Activated CD4-positive, alpha-beta T cell treated with anti-CD3 and anti-CD28 coated beads, Interleukin-2, amount 10 ng/mL, durations not matched to agents 24 days and 14 days (primary cell): ENCODE measurements at places on chromosomes 1 and 21. TPM values are rescaled to one million over a fixed set of nuclear protein-coding genes. Genes with fewer than 3 reads are reported as not detected.
A peak's percentile ranks its signal among the peaks of the same experiment; 100 is the strongest.

Gene TNFRSF25
- total RNA-seq: 139 and 146 TPM in 2 replicates

DNA sequence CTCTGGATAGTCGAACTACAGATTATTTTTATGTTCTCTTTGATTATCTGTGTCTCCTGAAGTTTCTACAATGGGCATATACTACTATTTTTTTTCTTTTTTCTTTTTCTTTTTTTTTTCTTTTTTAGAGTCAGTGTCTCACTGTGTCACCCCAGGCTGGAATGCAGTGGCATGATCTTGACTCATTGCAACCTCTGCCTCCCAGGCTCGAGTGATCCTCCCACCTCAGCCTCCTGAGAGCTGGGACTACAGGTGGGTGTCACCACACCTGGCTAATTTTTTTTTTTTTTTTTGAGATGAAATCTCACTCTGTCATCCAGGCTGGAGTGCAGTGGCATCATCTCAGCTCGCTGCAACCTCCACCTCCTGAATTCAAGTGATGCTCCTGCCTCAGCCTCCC, 250.7 kb upstream of the KAZN start:
- H3K27me3 ChIP-seq: no peaks in the 10 kb centered on the region
- H3K4me1 ChIP-seq: no peaks in the 10 kb centered on the region
- H3K27ac ChIP-seq: no peak overlapping the region
- no peak overlapping the region for H3K4me3 ChIP-seq
- H3K36me3 ChIP-seq: no peaks in the 10 kb centered on the region

Gene PCP4
- total RNA-seq: not detected in 2 replicates

- no peak overlapping the region for H3K27ac ChIP-seq
- H3K36me3 ChIP-seq: no peaks in the 10 kb centered on the region
- H3K4me3 ChIP-seq: no peak overlapping the region
- DNase-seq: no peak
- H3K4me1 ChIP-seq: peaks cover 17% of the 10 kb centered on the region
Measured at GRCh38 chr1:155043301-155043702, 7.8 kb upstream of the ADAM15 start.

DNA sequence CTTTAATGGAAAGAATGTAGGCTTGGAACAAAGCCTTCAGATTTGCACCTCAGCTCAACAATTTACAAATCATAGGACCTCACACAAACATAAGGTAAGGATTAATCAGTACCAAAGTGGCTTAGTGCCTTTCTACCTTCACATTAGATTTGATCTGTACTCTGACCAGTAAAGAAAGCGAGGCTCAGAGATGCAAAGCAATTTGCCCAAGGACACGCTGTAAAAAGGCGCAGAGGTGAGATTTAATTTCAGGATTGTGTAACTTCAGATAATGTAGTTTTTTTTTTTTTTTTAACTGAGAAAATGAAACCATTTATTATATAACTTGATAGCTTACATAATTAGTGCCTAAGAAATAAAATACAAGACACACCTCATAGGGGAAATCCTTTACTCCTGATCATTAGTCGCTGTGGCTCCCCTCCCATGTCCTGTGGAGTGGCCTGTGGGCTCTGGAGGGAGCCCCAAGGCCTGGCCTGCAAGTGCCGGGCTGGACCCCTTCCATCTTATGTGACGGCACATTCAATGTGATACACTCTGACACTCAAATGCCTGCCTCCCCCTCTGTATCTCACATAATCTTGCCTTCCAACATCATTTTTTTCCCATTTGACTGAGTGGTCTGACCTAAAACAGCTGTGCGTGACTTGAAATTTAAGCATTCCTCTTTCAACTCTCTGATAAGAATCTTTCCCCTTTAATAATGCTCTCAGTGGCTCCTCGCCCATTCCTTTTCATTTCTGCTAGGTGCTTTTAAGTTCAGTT, 426.5 kb upstream of the DAB1 start:
- no peak for DNase-seq
- H3K36me3 ChIP-seq: no peaks in the 10 kb centered on the region
- no peak overlapping the region for H3K27ac ChIP-seq

- H3K36me3 ChIP-seq: no peaks in the 10 kb centered on the region
- DNase-seq: peak; percentile 72
- H3K27ac ChIP-seq: peak overlapping the region; percentile 84
- peaks cover 56% of the 10 kb centered on the region for H3K4me1 ChIP-seq
- H3K4me3 ChIP-seq: peak overlapping the region; percentile 81
Measured at GRCh38 chr21:15063081-15063813, 1.6 kb downstream of the NRIP1 start.

DNA sequence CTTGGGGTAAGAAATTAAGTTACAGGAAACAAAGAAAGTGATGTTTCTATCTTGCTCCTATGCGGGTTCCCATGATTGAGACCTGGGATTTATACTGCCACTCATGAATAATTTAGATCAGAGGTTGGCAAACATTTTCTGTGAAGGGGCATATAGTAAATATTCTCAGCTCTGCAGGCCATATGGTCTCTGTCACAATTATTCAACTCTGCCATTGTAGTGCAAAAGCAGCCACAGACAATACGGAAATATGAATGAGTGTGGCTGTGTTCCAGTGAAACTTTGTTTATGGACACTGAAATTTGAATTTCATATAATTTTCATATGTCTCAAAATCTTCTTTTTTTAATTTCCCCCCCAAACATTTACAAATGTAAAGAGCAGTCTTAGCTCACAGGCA, 127.2 kb downstream of the FOXD2 start:
- no peak overlapping the region for H3K4me3 ChIP-seq
- H3K27ac ChIP-seq: no peak overlapping the region
- peaks cover 4% of the 10 kb centered on the region for H3K4me1 ChIP-seq
- DNase-seq: no peak
